Lower lobe of right lung (tissue), 2 donors: ENCODE measurements at places on chromosomes 1 and 21. TPM values are rescaled to one million over a fixed set of nuclear protein-coding genes. Genes with fewer than 3 reads are reported as not detected.

DNA sequence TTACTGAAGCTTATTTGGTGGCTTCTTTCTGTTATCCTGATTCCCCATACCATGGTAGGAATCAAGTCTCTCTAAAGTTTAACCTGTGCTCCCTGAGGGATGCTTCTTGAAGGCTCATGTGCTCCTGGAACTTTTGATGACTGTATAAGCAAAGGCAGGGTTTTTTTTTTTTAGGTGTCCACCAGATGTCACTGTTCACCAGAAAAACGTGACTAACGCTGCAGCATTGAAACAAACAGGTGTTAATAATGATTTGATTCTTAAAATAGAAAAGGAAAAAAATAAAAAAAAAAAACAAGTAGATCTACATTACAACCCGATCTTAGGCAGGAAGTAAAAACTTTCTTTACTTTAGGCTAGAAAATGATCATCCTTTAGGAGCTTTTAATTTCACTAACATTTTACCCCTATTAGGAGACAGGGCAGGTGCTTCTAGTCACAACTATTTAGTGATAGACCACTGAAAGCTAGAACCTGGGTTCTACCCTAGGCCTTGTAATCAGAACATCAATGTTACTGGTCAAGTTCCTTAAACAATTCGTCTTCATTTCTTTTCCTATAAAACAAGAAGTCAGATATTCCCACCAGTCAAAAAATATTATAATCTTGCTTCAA, 223.0 kb downstream of the PLA2G4A start:
- no peaks in the 10 kb centered on the region for H3K27me3 ChIP-seq
- H3K27ac ChIP-seq: no peak overlapping the region
- no peaks in the 10 kb centered on the region for H3K4me1 ChIP-seq
- no peak for DNase-seq
- H3K4me3 ChIP-seq: no peak overlapping the region

GRCh38 chr21:15422783-15423182, 307.0 kb upstream of the USP25 start:
- no peak overlapping the region for H3K4me3 ChIP-seq
- H3K27ac ChIP-seq: no peak overlapping the region
- H3K27me3 ChIP-seq: no peaks in the 10 kb centered on the region
- H3K36me3 ChIP-seq: no peaks in the 10 kb centered on the region
- no peak for DNase-seq

GRCh38 chr1:185404907-185405568, 88.0 kb upstream of the IVNS1ABP start:
- no peaks in the 10 kb centered on the region for H3K27me3 ChIP-seq
- DNase-seq: no peak
- no peak overlapping the region for H3K27ac ChIP-seq
- H3K4me1 ChIP-seq: no peaks in the 10 kb centered on the region

GRCh38 chr1:110535985-110536384, 17.0 kb upstream of the KCNA10 start:
- no peaks in the 10 kb centered on the region for H3K36me3 ChIP-seq
- no peak overlapping the region for H3K27ac ChIP-seq
- no peak for DNase-seq
- H3K4me1 ChIP-seq: no peaks in the 10 kb centered on the region

GRCh38 chr1:168974611-168975010, 131.9 kb upstream of the ATP1B1 start:
- H3K4me1 ChIP-seq: peaks cover 8% of the 10 kb centered on the region
- DNase-seq: no peak
- H3K4me3 ChIP-seq: no peak overlapping the region
- no peak overlapping the region for H3K27ac ChIP-seq

PCP4 gene
- total RNA-seq: 0.95 TPM

LCE1C gene
- not detected for total RNA-seq
